ENCODE measurements at places on chromosomes 1 and 21.

GRCh38 chr1:231799363-231799986 is 172.9 kb downstream of the DISC1 start:
- no peak for DNase-seq

- no peak for DNase-seq
Measured at GRCh38 chr21:38897532-38898421, 92.0 kb downstream of the ETS2 start.

DNA sequence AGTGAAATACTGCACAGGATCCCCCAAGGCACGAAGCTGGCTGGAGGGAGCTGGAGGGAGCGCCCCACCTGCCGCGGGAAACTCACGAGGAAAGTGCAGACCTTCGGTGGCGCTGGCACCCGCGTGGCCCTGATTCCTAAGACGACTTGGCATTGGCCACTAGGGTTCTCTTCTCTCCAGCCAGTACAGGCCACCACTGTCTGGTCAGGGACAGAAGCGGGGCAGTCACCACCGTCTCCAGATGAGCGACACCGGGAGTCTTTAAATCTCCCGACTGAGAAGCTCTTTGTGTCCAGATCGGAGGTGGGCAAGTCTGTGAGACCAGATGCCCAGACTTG is 19.2 kb upstream of the CHIA start:
- no peak for DNase-seq

DNA sequence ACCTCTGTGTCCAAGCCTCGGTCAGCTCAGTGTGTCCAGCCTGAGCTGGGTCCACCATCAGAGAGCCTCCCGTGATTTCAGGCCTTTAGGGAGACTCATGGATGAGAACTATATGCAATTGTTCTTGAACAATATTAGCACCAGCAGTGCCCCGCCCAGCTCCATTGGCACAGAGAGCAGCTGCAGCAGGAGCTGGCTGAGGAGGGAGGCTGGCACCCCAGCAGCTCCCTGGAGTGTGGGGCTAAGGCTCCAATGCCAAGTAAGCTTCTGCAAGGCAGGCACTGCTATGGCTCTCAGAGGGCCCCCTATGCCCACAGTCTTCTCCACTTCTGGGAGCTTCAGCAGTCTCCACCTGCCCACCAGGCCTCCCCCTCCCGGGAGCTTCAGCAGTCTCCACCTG is 593.3 kb downstream of the MATN1 start:
- DNase-seq = no peak

DNA sequence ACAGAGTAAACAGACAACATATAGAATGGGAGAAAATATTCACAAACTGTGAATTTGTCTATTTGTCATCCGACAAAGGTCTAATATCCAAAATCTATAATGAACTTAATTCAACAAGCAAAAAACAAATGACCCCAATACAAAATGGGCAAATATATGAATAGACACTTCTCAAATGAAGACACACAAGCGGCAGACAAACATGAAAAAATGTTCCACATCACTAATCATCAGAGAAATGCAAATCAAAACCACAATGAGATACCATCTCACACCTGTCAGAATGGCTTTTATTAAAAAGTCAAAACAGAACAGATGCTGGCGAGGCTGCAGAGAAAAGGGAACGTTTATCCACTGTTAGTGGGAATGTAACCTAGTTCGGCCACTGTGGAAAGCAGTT is 72.7 kb downstream of the SMYD3 start:
- no peak for DNase-seq

- no peak for DNase-seq
Measured at GRCh38 chr1:197149340-197149739, 2.9 kb upstream of the ASPM start.
